ENCODE measurements at places on chromosomes 5 and 9.

DNA sequence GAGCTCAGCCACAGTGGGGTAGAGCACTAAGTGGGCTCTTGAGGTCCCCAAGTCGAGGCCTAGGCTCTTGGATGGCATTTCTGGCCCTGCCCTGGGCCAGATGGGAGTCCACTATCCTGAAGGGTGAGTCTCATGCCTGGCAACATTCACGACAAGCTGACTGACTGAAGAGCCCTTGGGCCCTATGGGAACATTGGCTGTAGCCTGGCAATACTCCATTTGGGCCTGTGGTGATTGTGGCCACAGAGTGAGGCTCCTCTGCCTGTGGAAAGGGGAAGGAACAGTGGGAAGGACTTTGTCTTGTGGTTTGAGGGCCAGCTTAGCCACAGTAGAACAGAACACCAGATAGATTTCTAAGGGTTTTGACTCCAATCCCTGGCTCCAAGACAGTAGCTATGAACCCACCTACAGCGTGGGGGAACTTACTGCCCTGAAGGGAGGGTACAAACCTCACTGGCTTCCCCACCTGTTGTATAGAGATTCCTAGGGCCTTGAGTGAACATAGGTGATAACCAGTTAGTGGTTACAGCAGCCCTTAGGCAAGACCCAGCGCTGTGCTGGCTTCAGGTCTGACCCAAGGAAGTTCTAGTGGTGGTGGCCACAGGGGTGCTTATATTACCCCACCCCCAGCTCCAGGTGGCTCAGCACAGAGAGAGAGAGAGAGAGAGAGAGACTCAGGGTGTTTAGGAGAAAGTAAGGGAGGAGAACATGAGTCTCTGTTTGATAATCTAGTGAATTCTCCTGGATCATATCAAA, 72.4 kb downstream of the KIAA0825 start:
- no peak for DNase-seq

DNA sequence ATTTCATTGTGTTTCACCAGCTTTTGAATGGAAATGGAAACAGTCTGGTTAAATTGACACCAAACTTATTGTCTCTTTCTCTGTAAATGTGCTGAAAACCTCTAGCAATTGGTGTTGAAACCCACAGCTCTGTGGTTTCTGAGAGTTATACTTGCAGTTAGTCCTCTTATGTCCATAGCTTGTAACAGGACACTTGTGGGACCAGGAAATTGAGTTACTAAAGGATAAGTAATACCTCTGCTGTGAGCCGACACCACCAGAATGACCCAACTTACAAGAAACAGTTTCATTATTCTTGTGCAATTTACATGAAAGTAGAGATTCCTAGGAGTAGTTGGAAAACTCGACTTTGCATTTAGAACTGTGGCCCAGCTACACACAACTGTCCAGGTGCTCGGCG, 191.5 kb downstream of the CFAP90 start:
- no peak for DNase-seq

DNA sequence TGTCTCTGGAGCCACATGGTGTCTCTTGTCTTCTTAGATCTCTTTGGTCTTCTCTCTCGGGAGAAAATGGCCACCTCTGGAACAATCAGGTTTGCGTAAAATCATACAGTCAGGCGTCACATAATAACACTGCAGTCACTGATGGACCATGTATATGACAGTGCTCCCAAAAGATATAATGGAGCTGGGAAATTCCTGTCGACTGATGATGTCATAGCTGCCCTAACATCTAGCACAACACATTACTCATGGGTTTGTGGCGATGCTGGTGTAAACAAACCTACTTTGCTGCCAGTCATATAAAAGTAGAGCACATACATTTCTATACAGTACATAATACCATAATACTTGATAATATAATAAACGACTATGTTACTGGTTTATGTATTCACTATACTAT, 30.1 kb upstream of the RAI14 start:
- DNase-seq = no peak

- DNase-seq = no peak
These were observed 293.9 kb upstream of the TARS1 start for GRCh38 chr5:33146881-33147280.

- DNase-seq = no peak
These were observed 104.3 kb downstream of the PDE4D start for GRCh38 chr5:59789197-59789596.
